CD4-positive, alpha-beta T cell treated with Interleukin-6 for 4 hours (primary cell): ENCODE measurements at places on chromosomes 16 and 17.

GRCh38 chr16:57701759-57702371 lies 7.3 kb downstream of the DRC7 start:
- DNase-seq: no peak

DNA sequence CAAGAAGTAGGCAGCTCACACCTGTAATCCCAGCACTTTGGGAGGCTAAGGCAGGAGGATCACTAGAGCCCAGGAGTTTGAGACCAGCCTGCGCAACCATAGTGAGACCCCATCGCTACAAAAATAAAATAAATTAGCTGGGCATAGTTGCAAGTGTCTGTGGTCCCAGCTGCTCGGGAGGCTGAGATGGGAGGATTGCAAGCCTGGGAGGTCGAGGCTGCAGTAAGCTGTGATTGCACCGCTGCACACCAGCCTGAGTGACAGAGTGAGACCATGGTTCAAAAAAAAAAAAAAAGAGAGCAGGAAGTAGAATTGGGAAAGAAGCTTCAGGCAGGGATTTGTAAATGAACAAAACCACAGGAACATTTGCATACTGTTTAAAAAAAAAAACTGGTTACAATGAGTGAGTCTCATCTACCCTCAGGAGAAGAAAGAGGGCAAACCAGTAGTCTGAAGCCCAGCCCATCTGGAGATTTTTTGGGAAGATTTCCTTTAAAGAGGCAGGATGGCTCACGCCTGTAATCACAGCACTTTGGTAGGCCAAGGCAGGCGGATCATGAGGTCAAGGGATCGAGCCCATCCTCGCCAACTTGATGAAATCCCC lies 7.9 kb downstream of the MPV17L start:
- no peak for DNase-seq

DNA sequence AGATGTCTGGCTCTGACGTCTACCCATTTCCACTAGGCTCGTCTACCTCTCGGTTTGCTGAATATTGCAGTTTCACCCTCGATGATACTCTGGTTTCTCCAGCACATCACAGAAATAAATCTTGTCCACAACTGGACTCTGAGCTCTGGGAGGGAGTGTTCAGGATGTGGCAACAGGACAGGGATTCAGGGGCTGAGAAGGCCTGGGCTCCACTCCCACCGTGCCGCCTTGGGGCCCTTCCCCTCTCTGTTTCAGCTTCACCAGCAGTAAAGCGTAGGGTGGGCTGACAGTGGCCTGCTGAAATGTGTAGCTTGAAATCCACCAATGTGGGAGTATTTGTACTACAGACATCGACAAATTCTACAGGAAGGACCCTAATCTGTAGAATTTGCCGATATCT lies 20.0 kb downstream of the TEKT1 start:
- no peak for DNase-seq

- no peak for DNase-seq
Measured at GRCh38 chr17:44850612-44851011, 2.9 kb downstream of the HIGD1B start.

- DNase-seq: no peak
Measured at GRCh38 chr17:44279346-44279665, 11.4 kb upstream of the SLC4A1 start.

- peak; percentile 68 for DNase-seq
Measured at GRCh38 chr17:2056206-2057174, 1.6 kb downstream of the HIC1 start.

DNA sequence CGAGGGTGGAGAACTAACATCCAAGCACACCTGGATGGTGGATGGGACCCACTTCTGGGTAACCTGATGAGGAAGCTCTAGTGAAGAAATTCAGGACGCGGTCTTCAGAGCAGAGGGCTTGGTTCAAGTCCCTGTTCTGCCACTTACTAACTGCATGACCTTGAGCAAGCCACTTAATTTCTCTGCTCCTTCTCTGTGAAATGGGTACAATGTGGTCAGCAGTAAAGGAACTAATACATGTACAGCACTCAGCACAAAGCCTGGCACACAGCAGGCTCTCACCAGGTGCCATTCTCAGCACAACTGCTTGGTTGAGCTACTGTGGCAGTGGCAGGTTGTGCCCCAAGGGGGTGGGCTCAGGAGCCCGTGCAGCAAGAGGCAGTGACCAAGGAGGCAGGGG lies 1.9 kb upstream of the OSBPL7 start:
- DNase-seq: no peak

DNA sequence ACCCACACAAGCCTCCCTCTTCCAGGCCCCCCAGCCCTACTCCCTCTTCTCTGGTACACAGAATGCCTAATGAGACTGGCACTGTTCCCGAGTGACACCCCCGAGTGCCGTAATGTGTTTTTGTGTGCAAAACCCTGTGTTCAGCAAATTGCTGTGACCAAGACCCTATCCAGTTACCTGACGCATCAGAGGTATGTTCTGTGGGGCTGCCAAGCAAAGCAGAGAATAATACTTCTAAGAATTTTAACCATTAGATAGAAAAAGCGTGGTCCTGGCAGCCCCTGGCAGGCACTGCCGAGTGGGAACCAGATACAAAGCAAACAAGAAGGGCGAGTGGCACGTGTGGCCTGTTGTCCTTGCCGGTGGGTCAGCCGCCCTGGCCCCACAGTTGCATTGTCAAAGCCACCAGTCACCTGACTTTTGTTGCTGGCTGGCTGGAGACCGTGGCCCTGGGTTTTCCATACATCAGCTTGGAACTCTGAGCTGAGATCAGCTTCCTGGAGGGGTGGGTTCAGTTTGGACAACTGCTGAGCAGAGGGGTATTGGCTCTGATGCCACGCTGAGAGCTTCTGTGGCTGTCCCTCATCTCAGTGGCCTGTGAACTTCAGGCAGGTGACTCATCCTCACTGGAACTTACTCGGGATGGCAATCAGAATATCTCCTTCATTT lies 69.1 kb upstream of the BRD7 start:
- DNase-seq: no peak

GRCh38 chr16:66322174-66322573 lies 44.3 kb upstream of the CDH5 start:
- no peak for DNase-seq

DNA sequence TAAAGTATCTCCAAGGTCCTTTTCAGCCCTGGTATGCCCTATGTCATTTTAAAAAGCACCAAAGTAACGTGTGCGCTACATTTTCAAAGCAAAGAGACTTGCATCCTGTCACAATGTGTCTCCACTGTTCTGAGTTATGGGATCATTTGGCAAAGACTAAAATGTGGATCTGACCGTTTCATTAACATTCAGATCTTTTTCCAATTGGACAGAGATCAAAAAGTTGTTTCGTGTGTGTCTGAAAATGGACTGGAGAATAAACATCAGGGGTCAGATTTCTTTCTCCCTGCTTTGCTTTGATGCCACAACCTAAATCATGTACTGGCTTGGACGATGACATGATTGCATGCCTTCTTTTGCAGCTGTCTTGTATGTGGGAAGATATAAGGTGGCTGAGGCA lies 136.0 kb upstream of the NOG start:
- no peak for DNase-seq

- no peak for DNase-seq
Measured at GRCh38 chr17:11002417-11002816, 164.5 kb upstream of the PIRT start.

DNA sequence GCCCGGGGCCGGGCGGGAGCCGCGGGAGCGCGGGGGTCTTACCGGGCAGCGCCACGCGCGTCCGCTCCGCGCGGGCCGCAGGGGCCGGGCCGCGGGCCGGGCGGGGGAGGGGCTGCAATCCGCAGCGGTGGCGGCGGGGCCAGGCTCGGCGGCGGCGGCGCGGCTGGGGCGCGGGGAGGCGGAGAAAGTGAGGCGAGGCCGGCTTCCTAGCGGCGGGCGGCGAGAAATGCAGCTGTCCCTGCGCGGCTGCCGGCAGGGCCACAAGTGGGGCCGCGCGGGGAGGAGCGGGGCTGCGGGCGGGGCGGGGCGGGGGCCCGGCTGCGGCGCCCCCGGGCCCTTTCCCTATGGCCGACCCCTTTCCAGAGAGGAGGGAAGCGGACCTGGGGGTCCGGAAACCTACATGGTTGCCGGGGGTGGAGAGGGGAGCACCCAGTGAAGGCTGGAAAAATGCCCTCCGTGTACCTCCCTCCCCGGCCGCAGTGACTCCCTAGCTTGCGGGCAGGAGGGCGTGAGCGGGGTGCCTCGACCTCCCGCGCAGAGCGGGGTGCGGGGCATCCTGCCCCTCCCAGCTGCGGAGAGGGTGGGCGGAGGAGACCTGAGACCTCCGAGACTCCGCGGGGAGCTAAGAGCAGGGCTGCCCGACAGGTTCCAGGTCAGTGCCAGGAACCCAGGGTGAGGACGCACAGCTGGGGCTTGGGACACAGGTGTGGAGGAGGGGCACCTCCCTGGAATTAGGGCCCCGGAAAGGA lies at the start of gene CUEDC1:
CUEDC1 (minus strand) TSS at position 230 of the 749 bp plus-strand sequence. CDS start 69,848 bp downstream, outside the sequence.
- DNase-seq: peak; percentile 73

DNA sequence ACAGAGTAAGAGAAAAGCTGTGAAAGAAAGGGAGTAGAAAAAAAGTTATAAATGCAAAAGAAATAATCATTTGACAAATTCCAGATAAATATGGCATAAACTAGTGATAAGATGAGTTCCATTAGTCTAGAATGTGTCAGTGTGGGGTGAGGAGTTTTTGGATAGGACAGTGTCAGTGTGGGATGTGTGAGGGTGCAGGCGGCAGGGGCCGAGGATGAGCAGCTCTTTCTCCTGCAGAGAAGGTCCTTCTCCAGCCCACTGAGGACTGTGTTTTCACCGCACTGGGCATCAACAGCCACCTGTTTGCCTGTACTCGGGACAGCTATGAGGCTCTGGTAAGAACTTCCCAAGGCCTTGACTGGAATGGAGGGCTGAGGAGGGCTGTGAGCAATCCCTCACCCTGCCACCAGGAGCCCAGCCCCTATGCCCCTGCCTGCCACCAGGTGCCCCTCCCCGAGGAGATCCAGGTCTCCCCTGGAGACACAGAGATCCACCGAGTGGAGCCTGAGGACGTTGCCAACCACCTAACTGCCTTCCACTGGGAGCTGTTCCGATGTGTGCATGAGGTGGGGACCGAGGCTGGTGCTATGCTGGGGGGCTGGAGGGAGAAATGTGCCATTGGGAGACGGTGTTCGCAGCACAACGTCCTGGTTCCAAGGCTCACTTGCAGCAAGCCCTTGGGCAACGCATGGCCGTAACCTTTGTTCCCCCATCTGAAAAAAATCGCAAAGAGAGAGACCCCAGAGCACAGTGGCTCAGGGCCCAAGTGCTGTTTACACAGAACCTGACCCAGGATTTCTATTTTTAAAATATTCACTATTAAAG lies 13.1 kb downstream of the RAPGEFL1 start:
- peak; percentile 47 for DNase-seq

GRCh38 chr17:41029633-41030245 lies at the start of gene KRTAP1-4:
TSS of gene KRTAP1-4 (minus strand) at chr17:41030195. CDS start at chr17:41030078, 117 bp downstream.
- DNase-seq: no peak

DNA sequence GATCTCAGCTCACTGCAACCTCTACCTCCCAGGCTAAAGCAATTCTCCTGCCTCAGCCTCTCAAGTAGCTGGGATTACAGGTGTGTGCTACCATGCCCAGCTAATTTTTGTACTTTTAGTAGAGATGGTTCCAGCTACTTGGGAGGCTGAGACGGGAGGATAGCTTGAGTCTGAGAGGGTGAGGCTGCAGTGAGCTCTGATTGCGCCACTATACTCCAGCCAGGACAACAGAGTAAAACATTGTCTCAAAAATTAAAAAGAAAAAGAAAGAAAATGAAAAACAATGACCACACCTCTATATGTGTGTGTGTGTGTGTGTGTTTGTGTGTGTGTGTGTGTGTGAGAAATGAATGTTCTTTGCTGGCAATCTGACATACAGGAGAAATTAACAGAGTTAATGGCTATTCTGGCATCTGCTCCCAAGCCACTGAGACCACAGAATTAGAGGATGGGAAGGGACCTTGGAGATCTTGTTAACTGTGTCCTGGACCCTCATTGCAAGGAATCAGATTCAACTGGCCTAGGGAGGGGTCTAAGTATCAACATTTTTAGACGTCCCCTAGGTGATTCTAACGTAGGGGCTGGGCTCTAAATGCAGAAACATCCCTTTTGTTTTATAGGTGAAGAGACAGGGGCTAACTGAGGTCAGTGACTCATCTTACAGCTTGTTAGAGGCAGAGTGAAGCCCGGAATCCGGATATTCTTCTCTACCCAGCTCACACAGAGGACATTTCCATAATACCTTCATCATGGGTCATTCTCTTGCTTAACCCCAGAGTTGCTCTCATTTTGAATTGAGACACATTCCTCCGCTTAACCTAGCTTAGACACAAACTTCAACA lies 16.4 kb upstream of the MARCHF10 start:
- no peak for DNase-seq

- no peak for DNase-seq
Measured at GRCh38 chr16:3546986-3547682, 30.1 kb downstream of the NLRC3 start.

- no peak for DNase-seq
Measured at GRCh38 chr17:63019138-63019873, 53.3 kb downstream of the TANC2 start.

GRCh38 chr17:72525225-72526015 lies 404.6 kb downstream of the SOX9 start:
- DNase-seq: no peak

DNA sequence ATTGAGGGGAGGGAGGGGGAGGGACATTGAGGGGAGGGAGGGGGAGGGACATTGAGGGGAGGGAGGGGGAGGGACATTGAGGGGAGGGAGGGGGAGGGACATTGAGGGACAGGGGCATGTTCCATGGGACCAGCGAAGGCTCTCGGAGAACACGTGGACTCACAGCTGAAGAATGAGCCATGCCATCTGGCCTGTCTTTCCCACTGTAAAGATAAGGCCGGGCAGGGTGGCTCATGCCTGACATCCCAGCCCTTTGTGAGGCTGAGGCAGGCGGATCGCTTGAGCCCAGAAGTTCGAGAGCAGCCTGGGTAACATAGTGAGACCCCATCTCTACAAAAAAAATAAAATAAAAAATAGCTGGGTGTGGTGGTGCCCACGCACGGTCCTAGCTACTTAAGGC lies 32.5 kb downstream of the RPH3AL start:
- no peak for DNase-seq

- no peak for DNase-seq
Measured at GRCh38 chr17:45040459-45040858, 11.0 kb downstream of the DCAKD start.

- no peak for DNase-seq
Measured at GRCh38 chr17:3529817-3530741, 27.5 kb downstream of the TRPV3 start.

GRCh38 chr16:12462426-12463280 lies 341.0 kb downstream of the CPPED1 start:
- no peak for DNase-seq

DNA sequence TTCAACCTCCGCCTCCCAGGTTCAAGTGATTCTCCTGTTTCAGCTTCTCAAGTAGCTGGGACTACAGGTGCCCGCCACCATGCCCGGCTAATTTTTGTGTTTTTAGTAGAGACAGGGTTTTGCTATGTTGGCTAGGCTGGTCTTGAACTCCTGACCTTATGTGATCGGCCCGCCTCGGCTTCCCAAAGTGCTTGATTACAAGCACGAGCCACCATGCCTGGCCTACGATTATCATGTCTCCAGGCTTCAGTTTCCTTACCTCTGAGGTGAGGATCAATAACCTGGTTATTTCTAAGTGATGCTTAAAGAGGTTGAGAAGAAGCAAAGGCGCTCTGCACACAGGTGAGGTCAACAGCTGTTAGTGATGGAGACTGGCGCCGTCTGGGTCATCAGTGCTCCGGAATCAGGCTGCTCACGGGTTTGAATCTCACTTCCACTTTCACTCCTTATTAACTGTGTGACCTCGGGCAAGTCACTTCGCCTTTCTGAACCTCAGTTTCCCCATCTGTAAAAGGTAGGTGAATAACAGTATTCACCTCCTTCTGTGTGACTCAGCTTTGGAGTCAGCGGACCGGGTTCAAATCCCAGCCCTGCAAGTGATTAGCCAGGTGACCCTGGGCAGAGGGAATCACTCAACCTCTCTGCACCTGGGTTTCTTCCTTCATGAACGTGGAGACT lies 745 bp upstream of the ABCC1 start:
- DNase-seq: no peak
